Pancreas (tissue), 10 donors: ENCODE measurements at places on chromosomes 1 and 21. TPM values are rescaled to one million over a fixed set of nuclear protein-coding genes. Genes with fewer than 3 reads are reported as not detected.

DNA sequence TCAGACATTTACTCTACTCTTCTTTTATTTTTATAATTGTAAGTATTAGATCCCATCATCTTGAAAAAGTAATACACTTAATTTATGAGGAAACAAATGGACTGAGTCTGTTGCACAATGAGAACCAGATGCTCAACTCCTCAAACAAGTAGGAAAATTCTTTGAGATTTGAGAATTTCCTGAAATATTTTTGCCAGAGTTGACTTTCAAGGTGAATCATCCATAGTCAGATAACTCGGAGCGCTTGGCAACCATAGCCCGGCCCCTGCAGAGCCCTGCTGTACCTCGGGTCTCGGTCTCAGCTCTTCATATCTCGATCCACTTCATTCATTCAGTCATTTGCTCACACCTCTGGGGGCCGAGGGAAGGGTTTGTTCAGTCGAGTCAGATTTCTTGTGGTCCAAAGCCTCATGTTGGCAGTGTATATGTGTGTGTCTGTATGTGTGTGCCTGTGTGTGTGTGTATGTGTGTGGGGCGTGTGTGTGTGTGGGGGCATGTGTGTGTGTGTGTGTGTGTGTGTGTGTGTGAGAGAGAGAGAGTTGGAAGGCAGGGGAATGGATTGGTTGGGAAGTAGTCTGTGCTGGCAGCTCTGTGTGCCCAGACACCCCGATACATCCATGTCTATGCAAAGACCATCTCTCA lies 18.1 kb upstream of the PCP4 start:
- H3K27me3 ChIP-seq, result no peaks in the 10 kb centered on the region
- no peak overlapping the region for H3K4me3 ChIP-seq
- no peak for DNase-seq
- H3K27ac ChIP-seq, result no peak overlapping the region
- H3K4me1 ChIP-seq, result no peaks in the 10 kb centered on the region

GRCh38 chr1:153572569-153573015 lies 6.9 kb upstream of the S100A2 start:
- H3K4me1 ChIP-seq, result peaks cover 9% of the 10 kb centered on the region
- H3K36me3 ChIP-seq, result no peaks in the 10 kb centered on the region
- no peaks in the 10 kb centered on the region for H3K27me3 ChIP-seq
- no peak overlapping the region for H3K4me3 ChIP-seq
- peak overlapping the region; percentile 51 for H3K27ac ChIP-seq
- peak; percentile 85 for DNase-seq

DNA sequence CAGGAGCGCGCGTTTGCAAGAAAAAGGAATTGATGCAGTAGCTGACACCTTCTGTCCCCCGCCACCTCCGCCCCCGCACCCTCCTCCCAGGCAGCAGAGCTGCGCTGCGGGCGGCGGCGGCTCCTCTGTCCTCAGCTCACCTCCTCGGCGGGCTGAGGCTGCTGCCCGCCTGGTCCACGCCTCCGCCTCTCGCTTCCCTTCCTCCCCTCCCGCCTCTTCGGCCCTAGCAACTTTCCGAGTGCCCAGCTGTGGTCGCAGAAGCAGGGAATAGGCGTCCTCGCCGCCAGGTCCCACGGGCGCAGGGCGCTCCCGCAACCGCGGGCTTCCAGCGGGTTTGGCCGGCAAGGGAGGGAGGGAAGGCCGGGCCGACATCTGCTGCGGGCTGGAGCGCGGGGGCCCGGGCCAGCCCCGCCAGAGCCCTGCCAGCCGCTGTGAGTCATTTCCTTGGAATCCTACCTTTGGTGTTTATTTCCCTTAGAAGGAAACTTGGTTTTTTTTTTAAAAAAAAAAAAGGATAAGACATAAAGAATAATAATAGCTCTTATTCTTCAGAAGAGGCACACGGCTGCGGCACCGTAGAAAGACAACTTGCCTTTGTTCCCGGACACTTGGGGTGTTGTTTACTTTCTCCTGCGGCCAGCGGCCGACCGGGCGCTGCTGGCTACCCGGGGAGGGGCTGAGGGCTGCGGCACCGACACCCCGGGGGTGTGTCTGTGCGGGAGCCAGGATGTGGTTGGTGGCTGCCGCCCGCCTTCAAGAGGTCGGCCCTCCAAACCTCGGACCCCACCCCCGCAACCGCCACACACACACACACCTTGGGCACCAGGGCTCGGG lies 1.1 kb downstream of the SERTAD4 start:
- H3K4me1 ChIP-seq, result no peaks in the 10 kb centered on the region
- no peaks in the 10 kb centered on the region for H3K36me3 ChIP-seq
- DNase-seq, result peak; percentile 75
- peak overlapping the region; percentile 26 for H3K4me3 ChIP-seq

DNA sequence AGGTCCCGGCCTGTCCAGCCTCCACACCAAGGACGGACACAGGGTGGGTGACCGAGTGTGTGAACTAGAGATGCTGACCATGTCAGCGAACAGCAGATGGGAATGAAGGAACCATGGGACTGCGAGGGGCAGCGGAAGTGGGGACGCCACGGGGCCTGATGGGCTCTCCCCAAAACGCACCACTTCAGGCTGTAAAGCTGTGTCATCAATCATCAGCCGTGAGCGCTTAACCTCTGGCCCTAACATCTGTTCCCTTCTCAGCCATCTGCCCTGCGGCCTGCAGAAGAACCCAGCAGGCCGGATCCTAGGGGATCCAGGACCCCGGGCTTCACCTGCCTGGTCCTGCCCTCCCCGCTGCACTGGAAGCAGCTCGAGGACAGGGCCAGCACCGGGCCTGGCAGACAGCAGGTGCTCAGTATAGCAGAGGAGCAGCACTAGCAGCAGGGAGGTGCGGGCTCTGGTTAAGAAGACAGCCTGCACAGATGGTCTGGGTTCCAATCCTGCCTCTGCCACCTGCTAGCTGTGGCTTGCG lies 58.7 kb downstream of the DMRTB1 start:
- H3K4me1 ChIP-seq, result no peaks in the 10 kb centered on the region
- H3K36me3 ChIP-seq, result no peaks in the 10 kb centered on the region
- no peaks in the 10 kb centered on the region for H3K27me3 ChIP-seq
- H3K4me3 ChIP-seq, result no peak overlapping the region
- DNase-seq, result no peak
- no peak overlapping the region for H3K27ac ChIP-seq

DNA sequence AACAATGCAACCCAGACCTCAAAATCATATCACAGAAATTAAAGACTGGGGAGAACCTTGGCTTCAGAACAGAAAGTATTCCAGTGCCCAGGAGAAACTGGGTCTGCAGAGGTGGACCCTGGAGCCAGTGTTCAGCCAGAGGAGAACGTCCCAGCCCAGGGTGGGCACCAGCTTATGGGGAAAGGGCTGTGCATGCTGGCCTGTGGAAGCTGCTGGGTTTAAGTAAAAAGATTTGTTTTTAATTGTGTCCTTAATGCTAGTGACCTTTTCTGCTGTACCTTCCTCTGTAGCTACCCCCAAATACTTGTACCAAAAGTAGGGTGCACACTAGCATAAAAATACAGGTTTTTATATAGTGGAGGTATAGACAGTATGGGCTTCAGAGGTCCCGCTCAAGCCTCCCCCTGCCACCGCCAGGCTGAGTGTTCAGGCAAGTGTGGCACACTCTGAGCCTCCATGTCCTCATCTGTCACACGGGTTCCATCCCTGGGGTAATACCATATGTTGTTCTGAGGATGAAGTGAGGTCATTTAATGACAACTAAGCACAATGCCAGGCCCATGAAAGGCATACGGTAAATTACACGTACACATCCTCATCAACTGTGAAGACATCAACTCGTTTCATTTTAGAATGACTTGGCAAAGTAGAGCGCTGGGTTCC lies 47.0 kb downstream of the SLC37A1 start:
- H3K4me3 ChIP-seq, result no peak overlapping the region
- no peaks in the 10 kb centered on the region for H3K4me1 ChIP-seq

GRCh38 chr1:28735961-28736449 lies 735 bp upstream of the YTHDF2 start:
- H3K4me3 ChIP-seq, result peak overlapping the region; percentile 96
- H3K27me3 ChIP-seq, result no peaks in the 10 kb centered on the region
- peaks cover 34% of the 10 kb centered on the region for H3K4me1 ChIP-seq
- DNase-seq, result no peak

GRCh38 chr1:116852910-116853309 lies 56.8 kb upstream of the PTGFRN start:
- peaks cover 34% of the 10 kb centered on the region for H3K4me1 ChIP-seq
- no peaks in the 10 kb centered on the region for H3K36me3 ChIP-seq
- H3K4me3 ChIP-seq, result no peak overlapping the region
- no peak for DNase-seq
- no peaks in the 10 kb centered on the region for H3K27me3 ChIP-seq

TNFRSF4 gene
- 0.26 TPM for total RNA-seq

ERRFI1 gene
- 392 TPM for total RNA-seq

HES3 gene
- total RNA-seq, result not detected

IL10 gene
- total RNA-seq, result not detected

IGFN1 gene
- 6.2 TPM for total RNA-seq

LCE1C gene
- total RNA-seq, result not detected

ANKRD65 gene
- 12.0 TPM for total RNA-seq
